ENCODE measurements at places on chromosomes 6 and 20.

DNA sequence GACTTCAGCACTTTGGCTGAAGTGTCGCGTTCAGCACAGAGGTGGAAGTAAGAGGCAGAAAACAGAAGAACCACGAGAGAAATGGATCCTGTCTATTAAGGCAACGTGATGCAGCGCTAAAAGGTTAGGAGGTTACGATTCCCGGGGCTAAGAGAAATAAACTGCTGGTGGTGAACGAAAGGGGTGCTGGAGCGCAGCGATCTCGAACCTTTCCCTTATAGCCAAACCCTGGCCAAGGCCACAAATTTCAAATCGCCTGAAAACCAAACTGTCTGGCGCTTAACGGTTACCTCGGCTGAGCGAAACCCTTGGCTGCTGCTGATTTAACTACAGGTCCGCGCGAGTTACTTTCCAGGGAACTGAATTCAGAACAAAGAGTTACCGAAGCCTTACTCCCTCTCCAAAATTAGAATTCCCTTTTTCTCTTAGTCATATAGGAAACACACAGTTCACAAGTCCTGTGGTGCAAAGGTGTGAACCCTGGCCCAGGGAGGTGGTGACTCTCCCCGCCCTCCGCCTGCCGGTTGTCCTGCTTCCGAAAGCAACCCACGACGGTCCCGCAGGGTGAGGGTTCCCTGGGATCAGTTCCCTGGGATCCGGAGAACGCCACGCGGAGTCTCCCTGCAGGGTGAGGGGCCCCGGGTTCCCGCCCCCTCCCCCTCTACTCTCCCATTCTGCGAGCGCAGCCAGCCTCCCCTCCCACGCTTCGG, 1.3 kb upstream of the SLC35D3 start:
- DNase-seq, result no peak

- no peak for DNase-seq
Observed at GRCh38 chr6:41371992-41372831, 36.8 kb downstream of the NCR2 start.

GRCh38 chr20:420166-420620, 12.1 kb downstream of the RBCK1 start:
- DNase-seq, result no peak

GRCh38 chr6:18663011-18663410, 275.9 kb downstream of the RNF144B start:
- no peak for DNase-seq

DNA sequence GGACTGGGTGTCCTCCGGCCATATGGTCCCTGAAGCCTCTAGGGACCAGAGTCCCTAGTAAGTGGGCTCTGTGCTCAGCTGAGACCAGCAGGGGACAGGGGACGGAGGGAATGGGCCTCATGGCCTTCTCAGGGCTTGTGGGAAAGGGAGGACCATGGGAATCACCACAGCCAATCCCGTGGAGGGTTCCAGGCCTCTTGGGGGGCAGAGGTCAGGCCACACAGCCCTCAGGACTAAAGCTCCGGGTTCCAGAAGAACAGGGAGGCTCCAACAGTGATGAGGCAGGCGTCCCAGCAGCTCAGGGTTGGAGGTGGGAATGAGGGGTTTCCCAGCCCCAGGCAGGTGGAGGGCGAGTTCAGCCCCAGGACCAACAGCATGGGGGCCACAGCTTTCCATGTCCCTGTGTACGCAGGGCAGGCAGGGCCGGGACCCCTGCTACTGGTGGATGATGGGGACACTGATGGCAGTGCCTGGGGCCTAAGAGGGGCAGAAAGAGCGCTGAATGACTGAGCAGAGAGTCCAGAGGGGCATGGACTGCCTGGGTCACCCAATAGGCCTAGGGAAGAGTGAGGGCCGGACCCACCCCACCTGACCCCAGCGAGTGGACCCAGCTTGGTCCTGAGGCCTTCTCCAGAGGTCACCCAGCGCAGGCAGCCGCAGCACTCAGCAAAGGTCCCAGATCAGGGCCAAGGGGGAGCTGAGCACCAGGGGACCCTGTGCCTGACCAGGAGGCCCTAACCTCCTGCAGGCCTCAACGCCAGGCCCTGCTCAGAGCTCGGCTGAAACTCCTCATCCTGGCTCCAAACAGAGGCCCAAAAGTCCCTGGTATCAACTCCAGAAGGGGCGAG, 8.8 kb downstream of the MYL9 start:
- no peak for DNase-seq

DNA sequence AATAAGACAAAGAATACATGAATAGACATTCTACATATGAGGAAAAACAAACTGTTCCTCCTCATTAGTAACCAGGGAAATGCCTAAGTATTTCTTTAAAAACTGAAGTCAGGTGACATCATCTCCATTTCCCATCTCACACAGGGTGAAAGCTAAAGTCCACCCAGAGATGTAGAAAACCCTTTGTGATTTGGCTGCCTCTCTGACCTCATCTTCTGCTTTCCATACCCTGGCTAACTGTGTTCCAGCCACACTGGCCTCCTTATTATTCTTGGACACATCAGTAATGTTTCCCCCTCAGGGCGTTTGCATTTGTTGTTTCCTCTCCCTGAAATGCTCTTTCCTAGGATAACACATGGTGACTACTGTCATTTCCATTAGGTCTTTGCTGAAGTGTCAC, 40.4 kb downstream of the ESF1 start:
- DNase-seq, result no peak

GRCh38 chr20:59006167-59006863, 739 bp downstream of the CTSZ start:
- no peak for DNase-seq

DNA sequence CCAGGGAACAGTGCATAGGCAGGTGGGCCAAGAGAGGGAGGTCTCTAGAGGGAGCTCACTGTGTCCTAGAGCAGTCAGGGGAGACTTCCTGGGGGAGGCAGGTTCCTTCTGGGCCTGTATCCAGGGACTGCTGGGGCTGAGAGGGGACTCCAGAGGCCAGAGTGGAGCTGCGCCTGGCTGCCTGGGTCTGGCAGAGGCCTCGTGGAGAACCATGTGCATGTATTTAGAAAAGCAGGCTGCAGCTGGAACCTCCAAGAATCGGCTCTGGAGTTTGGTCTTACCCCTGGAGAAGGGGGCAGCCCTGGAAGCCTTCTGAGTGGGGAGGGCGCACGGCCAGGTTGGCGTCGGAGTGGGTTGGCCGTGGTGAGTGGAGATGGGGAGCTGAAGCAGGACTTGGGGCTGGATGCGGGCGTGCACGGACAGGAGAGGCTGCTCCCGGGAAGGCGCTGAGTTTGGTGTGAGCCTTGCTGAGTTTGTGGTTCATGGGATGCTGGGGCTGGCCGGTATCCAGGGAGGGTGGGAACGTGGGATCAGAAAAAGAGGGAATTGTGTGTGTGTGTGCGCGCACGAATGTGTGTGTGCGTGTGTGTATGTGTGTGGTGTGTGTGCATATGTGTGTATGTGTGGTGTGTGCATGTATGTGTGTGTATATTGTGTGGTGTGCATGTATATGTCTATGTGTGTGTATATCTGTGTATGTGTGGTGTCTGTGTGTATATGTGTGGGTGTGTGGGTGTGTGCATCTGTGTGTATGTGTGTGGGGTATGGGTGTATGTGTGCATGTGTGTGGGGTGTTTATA, 10.8 kb downstream of the VSTM2L start:
- DNase-seq, result no peak

GRCh38 chr6:90146024-90146423, 150.6 kb downstream of the BACH2 start:
- DNase-seq, result no peak

GRCh38 chr6:158220786-158221442, 52.8 kb downstream of the GTF2H5 start:
- peak; percentile 58 for DNase-seq

DNA sequence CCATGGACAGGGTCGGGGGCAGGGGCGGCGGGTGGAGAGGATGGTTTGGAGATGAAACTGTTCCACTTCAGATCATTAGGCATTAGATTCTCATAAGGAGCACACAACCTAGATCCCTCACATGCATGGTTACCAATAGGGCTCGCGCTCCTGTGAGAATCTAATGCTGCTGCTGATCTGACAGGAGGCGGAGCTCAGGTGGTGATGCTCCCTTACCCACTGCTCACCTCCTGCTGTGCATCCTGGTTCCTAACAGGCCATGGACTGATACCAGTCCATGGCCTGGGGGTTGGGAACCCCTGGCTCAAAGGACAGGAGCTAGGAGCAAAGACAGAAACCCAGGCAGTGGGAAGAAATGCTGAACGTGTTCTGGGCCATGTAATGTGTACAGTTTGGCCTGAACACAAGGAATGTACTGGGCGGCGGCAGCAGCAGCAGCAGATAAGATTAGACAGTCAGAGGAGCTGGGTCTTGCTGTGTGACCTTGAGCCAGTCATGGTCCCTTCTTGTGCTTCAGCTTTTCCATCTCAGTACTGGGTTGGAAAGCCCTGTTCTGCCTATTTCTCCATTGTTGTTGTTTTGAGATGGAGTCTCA, 4.7 kb upstream of the SPAG4 start:
- no peak for DNase-seq

DNA sequence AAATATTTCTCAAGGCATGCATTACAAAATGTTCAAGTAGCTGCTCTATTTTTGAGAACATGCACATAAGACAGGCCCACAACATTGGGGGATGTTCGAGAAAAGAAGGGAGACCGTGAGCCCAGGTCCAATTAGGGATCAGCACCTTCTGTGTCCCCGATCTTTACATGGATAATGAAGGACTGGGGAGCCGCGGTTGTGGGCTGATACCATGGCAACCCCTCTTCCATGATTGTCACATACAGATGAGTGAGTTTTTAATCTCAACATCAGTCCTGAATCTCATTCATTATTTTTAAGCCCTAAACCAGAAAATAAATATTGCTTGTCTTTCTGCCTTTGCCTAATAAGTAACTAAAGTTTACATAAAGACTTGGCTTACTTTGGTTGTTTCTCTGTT, 935.7 kb downstream of the KIF16B start:
- DNase-seq, result no peak

GRCh38 chr20:57656252-57656820, 36.1 kb upstream of the ZBP1 start:
- no peak for DNase-seq

- DNase-seq, result no peak
Observed at GRCh38 chr6:43803055-43803782, 33.2 kb downstream of the VEGFA start.

DNA sequence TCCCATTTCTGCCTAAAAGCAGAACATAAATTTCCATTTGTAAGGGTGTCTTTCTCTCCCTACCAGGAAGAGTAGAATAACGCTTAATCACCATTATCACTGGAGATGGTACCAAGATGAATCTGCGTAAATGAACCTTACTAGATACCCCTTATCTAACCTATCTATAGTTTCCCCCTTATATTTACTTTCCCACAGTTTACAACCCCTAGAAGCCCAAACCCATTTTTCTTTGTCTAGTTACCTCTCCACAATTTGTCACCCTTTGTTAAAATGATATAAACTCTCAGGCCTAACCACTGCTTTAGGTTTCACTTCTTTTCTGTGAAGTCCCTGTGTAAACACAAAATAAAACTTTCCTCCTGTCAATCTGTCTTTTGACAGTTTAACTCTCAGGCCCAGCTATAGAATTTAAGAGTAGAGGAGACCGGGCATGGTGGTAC, 45.5 kb downstream of the PCNA start:
- DNase-seq, result no peak

GRCh38 chr6:112833581-112834131, 486.5 kb downstream of the RFPL4B start:
- no peak for DNase-seq

GRCh38 chr6:107663308-107663707, 160.8 kb downstream of the SCML4 start:
- DNase-seq, result no peak

GRCh38 chr6:84785671-84786070, 21.3 kb upstream of the TBX18 start:
- DNase-seq, result no peak

GRCh38 chr20:37695684-37696342, 2.0 kb downstream of the CTNNBL1 start:
- no peak for DNase-seq

DNA sequence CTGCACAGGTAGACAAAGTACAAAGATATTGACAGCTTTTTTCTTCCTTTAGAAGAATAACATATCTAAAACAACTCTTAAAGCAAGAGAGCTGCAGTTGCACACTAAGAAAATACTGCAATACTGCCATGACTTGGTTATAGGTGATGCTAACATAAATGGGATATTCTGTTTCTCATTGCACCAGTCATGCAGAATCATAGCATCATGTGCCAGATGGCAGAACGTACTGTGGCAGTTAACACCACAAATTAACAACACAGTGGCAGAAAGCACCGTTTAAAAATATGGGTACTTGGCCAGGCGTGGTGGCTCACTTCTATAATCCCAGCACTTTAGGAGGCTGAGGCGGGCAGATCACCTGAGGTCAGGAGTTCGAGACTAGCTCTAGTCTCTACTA, 7.4 kb downstream of the ASXL1 start:
- no peak for DNase-seq

GRCh38 chr6:159038914-159039884, 5.6 kb downstream of the TAGAP start:
- no peak for DNase-seq

DNA sequence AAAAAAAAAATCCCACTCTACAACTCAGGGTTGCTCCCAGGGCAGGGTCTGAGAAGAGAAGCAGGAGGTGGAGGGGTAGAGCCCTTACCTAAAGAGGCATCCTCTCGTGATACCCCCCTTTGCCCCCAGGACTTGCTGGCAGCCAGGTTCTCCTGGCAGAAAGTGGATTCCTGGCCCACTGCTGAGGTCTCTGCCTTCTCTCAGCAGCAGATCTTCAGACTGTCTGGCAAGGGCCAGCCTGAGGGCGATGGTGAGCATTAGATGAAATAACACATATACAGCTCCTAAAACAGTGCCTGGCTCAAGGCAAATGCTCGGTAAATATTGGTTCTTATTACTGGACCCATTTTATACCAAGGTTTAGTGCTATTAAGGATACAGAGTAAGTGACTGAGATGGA, 4.8 kb upstream of the GLP1R start:
- no peak for DNase-seq

- DNase-seq, result no peak
Observed at GRCh38 chr20:42179768-42180167, 561.6 kb upstream of the CHD6 start.

DNA sequence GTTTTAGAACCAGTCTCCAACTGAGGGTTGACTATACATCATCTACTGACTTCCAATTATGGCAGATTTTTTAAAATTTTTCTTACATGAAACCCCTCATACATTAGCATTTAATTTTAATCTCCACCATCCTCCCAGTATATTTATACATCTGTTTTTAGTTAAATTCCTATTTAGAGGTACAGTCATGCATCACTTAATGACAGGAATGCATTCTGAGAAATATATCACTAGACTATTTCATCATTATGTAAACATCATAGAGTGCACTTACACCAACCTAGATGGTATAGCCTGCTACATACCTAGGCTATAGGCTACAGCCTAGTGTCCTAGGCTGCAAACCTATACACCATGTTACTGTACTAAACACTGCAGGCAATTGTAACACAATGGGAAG, 316.7 kb upstream of the MARCKS start:
- DNase-seq, result no peak

All from T1000 (cell line).